ENCODE measurements at places on chromosomes 6 and 20.

GRCh38 chr6:4922488-4923037 lies 81.3 kb downstream of the RPP40 start:
- ATAC-seq = no peak

DNA sequence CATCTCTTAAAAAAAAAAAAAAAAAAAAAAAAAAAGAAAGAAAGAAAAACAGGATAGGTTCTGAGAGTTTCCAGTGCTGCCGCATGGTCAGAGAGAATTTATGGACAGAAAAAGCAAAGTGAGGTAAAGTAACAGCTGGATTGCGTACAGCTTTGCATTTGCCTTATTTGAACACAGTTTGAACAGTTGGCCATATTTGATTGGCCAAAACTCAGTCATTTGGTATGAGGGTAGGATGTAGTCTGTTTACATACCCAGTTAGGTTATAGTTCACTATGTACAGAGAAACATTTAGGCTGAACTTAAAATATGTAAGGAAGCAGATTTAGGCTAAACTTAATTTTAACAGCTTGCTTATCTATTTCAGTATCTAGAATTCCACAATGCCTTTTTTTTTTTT lies 17.5 kb upstream of the L3MBTL1 start:
- ATAC-seq = no peak

GRCh38 chr6:2034256-2034655 lies 211.1 kb downstream of the GMDS start:
- ATAC-seq = no peak

DNA sequence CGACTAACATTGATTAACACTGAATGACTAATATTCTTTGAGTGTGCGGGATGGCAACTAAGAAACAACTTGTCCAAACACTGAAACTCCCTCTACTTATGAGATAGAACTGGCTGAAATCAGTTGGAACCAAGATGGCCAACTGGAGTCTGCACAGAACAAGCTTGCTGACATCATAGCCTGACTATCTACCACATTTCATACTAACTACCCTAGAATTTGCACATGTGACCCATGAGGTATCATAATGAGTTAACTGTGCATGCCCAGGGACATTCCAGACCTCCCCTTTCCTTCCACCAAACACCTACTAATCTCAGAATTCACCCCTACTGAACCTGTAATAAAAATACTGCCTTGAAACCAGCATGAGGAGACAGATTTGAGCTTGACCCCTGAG lies 43.2 kb downstream of the PHIP start:
- peak; percentile 96 for ATAC-seq

DNA sequence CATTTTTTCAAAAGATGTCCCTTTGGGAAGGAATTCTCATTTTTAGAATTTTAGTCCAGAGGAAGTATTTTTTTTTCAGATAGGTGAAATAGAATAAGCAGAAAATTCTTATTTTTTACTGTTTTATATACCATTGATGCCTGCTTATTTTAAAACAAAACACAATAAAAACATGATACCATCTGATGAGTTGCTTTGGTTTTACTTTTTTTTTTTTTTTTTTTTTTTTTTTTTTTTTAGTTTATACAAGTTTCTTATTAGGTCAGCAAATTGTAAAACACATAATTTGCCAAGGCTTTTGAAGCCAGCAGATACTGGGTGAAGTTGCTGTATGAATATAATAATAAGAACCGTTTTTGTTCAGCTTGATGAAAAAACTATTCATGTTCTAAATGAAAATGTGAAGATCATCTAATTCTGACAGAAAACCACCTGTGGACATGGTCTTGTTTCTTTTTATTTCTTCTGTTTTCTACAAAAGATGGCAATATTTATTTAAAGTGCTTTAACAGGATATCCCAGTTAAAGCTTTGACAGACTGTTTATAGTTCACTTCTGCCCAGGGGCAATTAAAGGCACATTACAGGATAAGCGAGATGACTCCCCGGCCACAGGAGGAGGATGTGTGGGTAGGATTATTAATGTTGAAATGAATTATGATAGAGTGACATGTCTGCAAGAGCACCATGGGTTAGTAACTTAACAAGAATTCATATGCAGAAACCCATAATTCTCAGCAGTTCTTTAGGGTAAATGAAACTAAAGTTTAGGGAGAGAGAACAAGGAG lies 31.1 kb downstream of the MYB start:
- peak; percentile 61 for ATAC-seq

DNA sequence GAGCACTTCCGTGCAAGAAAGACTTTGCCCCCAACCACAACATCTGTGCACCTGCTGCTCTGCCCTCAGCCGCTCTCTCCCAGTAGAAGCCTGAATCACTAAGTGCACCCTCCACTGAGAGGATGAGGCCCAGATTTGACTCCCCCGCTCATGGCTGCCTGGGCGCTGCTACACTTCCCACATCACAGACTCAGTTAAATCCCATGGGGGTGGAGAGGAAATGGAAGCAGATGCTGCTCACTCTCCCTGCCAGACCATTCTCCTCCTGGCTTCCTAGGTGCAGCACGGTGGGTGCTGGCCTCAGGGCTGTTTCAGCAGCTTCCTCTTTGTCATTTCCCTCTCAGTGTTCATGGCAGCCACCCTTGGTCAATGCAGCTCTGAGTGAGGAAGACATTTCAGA lies 4.8 kb downstream of the CST5 start:
- ATAC-seq = peak; percentile 34

GRCh38 chr6:168856914-168857313 lies 396.7 kb downstream of the THBS2 start:
- no peak for ATAC-seq

GRCh38 chr20:53100476-53100911 lies 128.3 kb downstream of the TSHZ2 start:
- ATAC-seq = no peak

DNA sequence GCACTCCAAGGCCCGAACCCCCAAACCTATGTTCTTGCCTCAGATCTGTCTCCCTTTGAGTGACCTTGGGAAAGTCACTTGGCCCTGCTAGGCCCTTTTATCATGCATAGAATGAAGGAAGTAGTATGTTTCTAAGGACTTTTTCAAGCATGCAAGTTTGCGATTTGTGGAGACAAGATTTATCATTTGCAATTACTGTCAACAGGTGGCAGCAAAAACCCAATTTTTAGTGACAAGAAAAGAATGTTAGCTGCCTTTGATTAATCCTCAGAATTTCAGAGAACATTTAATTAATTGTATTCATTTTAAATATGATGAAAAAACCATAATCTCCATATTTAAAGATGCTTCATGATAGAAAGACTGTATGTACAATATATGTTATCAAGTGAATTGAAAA lies 28.3 kb upstream of the PREP start:
- no peak for ATAC-seq

GRCh38 chr6:35073766-35074471 lies 67.2 kb downstream of the TCP11 start:
- no peak for ATAC-seq

DNA sequence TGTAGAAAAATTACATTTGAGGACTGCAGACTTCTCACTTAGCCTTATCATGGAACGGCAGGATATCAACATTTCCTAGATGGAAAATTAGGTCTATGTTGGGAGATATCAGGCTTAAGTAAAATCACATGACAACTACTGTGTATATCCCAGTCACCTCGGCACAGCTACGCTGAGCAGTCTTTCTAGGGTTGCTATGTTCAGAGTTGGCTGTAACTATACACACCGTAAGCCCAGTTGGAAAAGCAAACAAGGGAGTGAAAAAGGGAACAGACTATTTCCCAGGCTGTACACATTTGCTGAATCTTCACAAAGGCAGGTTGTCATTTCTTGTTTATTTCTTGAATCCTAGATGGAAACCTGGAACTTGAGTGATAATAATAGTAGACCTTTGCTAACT lies 80.7 kb upstream of the PTPRK start:
- no peak for ATAC-seq

DNA sequence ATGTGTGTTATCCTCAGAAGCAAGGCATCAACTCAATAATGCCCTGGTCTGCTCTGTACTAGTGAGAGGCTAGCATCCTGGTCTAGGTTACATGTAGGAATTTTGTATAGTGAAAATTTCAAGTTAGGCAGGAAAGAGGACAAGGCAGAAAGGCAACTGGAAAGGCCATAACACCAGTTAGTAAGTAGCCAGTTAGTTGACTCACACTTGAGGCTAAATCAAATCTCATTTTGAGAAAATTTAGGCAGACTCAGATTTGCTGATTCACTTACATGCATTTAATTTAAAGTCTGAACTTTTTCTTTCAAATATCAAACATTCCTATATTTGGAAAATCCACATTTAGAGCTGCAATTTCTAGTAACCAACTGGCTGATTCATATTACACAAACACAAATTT lies 184.5 kb upstream of the TCF21 start:
- no peak for ATAC-seq

DNA sequence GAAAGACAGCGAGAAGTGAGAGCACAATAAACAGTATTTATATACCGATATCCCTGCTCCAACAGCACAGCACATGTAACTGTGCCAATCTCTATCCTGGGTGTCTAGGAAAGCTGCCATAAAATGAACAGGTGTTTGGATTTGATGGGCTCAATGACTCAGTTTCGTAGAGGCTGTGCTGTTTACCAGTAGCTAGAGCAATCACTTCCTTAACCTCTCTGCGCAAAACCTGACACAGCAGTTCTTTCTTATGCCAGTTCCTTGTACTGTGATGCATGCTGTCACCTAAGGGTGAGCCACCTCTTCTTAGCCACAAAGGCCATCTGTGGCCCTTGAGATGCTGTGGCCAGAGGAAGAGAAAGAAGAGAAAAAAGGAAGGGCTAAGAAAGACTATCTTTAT lies 59.3 kb downstream of the SHPRH start:
- ATAC-seq = peak; percentile 74
